ENCODE measurements at places on chromosomes 6 and 20.

- DNase-seq, result no peak
Measured at GRCh38 chr6:53517021-53517420, 27.9 kb downstream of the GCLC start.

DNA sequence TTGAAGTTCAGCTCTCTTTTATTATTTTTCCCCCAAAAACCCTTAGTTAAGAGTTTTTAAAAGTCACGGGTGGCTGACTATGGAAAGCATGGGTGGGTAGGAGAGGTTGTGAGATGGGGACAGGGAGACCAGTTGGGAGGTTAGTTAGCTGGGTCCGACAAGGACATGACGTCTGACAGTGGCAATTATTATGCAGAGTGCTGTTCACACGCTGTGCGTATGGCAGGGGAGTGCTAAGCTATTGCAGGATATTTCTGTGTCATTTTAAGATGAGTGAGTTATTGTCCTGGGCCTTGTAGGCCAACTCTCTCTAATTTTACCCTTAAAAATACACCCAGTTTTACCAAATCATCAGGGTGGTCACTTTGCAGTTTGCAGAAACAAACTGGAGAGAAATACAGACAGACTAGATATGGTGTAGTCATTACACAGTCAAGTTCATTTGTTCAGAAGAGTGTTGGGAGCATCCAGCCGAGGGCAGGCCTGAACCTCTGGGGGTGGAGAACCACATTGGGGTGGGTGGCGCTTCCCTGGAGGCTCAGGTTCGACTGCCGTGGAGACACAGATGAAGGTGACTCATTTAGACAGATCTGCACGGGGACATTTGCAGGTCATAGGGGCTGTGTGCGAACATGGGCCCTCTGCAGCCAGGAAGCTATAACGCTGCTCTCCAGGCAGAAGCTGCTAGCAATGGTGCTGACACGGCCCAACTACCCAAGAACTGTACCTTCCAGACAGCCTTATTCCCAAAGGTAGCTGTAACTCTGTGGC is 307.6 kb downstream of the QKI start:
- DNase-seq, result no peak

- DNase-seq, result no peak
Measured at GRCh38 chr6:50717734-50718457, 4.6 kb downstream of the TFAP2D start.

- peak; percentile 15 for DNase-seq
Measured at GRCh38 chr6:2665146-2666070, 85.3 kb downstream of the MYLK4 start.

GRCh38 chr6:22926790-22927354 is 357.5 kb downstream of the HDGFL1 start:
- DNase-seq, result no peak

GRCh38 chr6:33658982-33659689 is 38.0 kb downstream of the ITPR3 start:
- no peak for DNase-seq

Data from foreskin keratinocyte (primary cell).